ENCODE measurements at places on chromosomes 3 and 15.
A peak's percentile ranks its signal among the peaks of the same experiment; 100 is the strongest.

DNA sequence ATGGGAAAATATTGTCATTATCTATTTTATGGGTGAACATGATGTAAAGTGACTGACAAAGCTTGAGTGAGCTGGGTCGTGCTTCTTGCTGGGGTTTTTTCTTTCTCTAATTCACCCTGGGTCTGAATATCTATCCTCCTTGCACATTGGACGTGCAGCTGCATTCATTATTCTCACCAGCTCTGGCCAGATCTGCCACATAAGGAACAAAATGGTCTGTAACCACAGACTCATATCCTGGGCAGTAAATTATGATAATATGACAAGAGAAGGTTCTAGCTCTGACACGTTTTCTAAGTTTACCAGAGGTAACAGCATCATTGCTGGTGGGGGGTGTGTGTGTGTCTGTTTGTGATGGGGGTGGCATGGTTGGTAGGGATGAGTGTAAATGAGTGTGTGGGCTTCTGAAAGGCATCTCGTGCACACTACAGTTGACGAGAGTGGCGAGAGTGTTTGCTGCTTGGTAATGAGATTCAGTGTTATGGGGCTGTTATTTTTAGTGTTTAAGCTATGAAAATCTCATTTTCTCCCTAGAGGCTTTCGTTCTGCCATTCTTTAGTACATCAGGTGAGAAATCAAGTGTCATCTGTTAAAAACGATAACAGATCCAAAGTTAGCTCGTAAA, 418.4 kb downstream of the PDCD6IP start:
- no peak for DNase-seq

DNA sequence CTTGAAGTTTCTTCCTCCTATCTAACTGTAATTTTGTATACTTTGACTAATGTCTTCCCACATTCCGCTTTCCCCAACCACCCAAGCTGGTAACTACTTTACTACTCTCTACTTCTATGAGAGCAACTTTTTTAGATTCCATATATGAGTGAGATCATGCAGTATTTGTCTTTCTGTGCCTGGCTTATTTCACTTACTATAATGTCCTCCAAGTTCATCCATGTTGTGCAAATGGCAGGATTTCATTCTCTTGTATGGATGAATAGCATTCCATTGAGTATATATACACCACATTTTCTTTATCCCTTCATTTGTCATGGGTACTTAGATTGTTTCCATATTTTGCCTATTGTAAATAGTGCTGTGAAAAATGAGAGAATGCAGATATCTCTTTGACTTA, 78.5 kb upstream of the CCNL1 start:
- no peak for DNase-seq

- DNase-seq = no peak
These were observed 577.3 kb upstream of the SEMA6D start for GRCh38 chr15:47139965-47140364.

- peak; percentile 76 for DNase-seq
These were observed 16.5 kb upstream of the LAMP3 start for GRCh38 chr3:183178833-183179549.

Data from ecto neural progenitor cell (in vitro differentiated cells).